HS-27A (cell line): ENCODE measurements at places on chromosomes 3 and 15.
A peak's percentile ranks its signal among the peaks of the same experiment; 100 is the strongest.

GRCh38 chr3:100403362-100404249 lies 2.3 kb downstream of the LNP1 start:
- no peak for DNase-seq

GRCh38 chr3:167084545-167084944 lies 295.6 kb downstream of the ZBBX start:
- no peak for DNase-seq

GRCh38 chr3:159252772-159253384 lies 451.0 kb downstream of the MFSD1 start:
- peak; percentile 52 for DNase-seq

DNA sequence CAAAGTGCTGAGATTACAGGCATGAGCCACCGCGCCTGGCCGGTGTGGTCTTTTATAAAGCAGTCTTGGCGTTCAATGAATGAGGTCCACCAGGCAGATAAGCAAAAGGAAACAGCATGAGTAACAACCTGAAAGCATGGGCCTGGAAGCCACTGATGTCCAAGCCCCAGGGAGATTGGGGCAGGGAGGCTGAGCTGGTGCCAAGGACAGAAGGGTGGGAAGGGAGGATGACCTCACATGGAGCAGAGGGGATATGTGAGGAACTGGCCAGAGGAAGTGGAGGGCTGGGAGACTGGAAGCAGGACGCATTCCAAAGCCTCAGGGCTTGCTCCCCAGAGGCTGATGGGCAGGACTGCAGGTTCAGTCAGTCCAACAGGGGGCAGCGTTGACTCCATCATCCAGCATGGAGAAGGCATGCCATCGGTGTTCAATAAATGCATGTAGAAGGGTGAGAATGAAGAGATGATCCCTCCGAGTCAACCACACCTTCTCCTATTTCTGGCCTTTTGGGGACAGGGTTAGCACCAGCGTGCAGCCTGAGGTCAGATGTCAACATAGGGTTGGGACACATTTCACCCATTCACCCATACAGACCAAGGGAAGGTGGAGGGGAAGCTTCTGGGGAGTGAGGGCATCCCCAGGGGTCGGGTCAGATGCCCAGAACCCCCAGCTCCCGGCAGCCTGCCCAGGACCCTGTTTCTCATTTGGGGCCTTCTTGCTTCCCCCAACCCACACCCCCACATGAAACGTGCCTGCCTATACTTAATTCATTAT lies 14.8 kb downstream of the MYL3 start:
- peak; percentile 36 for DNase-seq

GRCh38 chr3:127093312-127093711 lies 99.6 kb upstream of the PRR23E start:
- DNase-seq: no peak

GRCh38 chr15:47037003-47037402 lies 680.3 kb upstream of the SEMA6D start:
- DNase-seq: no peak

- peak; percentile 39 for DNase-seq
These were observed 10.5 kb upstream of the SLITRK3 start for GRCh38 chr3:165206454-165207266.

GRCh38 chr15:29070471-29071231 lies 184.9 kb downstream of the APBA2 start:
- DNase-seq: no peak

DNA sequence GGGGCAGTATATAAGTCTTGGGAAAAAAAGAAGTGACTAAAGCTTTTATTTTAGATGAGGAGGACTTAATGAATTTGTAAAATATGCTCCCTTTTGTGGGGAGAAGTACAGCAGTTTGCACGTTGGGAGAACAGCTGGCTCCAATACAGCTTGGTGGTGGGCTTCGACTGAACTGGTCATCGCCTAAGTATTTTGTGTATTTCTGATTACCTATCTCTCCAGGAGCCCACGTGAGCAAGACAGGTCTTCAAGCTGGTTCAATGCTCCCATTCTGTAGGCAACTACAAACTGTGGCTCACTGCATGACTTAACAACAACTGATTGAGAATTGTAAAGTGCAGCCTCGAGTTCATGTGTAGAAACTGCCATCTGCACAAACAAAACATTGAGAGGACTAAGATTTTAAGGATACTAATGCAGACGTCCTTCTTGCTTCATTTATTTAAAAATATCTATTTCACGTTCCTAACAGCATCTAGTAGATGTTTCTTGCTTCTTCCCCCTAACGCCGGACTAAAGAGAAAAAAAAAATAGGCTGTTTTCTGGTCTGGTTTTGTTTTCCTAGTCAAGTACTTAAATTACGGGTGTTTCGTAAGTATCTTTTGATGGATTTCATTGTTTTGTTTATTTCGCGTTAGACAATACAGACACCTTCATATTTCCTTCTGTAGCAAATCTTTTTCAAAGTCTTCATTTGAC lies 1.4 kb upstream of the GREM1 start:
- DNase-seq: no peak

- DNase-seq: no peak
These were observed 47.9 kb downstream of the CDC25A start for GRCh38 chr3:48140336-48140757.
